GM12878 (cell line): ENCODE measurements at places on chromosomes 2 and 18.

GRCh38 chr2:142153601-142154000 lies 22.8 kb upstream of the LRP1B start:
- no peak for DNase-seq

DNA sequence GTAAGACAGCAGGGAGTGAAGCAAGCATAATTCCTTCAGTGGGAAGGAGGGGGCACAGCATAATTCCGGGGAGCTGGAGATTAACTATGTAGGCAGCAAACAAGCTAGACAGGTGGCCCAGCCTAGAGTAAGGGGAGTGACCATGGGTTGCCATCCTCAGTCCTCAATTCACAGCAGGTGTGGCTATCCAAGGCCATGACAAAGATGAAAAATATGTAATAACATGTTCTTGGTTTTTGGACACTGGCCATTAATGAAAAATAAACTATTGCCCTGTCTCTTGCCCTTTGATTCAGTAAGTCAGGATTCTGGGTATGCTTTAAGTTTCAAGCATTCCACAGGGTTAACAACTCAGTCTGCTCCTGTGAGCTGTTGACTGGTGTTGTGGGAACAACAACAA lies 65.0 kb downstream of the CYP1B1 start:
- no peak for DNase-seq

DNA sequence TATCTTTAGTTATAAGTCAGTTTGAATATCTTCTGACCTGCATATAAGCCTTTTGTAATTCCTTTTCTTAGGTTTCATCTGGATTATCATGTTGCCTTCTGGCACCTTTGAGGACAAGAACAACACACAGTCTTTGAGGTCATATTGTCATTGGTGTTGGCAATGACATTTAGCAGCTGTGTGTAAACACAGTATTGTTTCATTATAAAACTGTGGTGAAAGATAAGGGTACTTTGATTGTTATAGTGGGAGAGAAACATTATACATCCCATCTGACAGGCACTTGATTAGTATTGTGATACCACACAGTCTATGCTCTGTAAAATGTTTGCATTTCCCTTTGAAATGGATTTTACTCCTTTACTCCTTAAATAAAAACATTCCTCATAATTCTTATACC lies 313.5 kb downstream of the RPRM start:
- no peak for DNase-seq

- DNase-seq = no peak
These were observed 35.8 kb downstream of the SCTR start for GRCh38 chr2:119488245-119489214.

- DNase-seq = no peak
These were observed 11.9 kb downstream of the SDC1 start for GRCh38 chr2:20212871-20213503.
